ENCODE measurements at places on chromosomes 13 and 19.

GRCh38 chr19:17889609-17890214 lies 18.0 kb downstream of the SLC5A5 start:
- DNase-seq, result no peak

- no peak for DNase-seq
Measured at GRCh38 chr19:30556230-30556711, 184.1 kb downstream of the ZNF536 start.

GRCh38 chr13:96958286-96958891 lies 35.9 kb downstream of the OXGR1 start:
- no peak for DNase-seq

DNA sequence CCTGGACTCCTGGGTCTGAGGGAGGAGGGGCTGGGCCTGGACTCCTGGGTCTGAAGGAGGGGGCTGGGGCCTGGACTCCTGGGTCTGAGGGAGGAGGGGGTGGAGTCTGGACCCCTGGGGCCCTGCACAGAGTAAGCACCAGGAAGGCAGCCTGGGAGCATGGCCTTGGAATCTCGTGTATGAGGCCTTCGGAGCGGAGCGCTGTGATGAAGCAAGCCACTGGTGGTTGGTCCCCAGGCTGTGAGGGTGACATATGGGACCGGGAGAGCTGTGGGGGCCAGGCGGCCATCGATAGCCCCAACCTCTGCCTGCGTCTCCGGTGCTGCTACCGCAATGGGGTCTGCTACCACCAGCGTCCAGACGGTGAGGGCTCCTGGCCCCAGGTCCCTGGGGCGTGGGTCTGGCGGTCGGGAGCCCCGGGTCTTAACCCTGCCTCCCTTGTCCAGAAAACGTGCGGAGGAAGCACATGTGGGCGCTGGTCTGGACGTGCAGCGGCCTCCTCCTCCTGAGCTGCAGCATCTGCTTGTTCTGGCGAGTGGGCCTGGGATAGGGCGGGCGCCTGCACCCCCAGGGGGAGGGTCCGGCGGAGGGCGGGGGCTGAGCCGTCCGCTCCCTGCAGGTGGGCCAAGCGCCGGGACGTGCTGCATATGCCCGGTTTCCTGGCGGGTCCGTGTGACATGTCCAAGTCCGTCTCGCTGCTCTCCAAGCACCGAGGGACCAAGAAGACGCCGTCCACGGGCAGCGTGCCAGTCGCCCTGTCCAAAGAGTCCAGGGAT lies 918 bp downstream of the TMEM190 start:
- no peak for DNase-seq
